Tibial nerve (tissue), 4 donors: ENCODE measurements at places on chromosomes 1 and 21.

DNA sequence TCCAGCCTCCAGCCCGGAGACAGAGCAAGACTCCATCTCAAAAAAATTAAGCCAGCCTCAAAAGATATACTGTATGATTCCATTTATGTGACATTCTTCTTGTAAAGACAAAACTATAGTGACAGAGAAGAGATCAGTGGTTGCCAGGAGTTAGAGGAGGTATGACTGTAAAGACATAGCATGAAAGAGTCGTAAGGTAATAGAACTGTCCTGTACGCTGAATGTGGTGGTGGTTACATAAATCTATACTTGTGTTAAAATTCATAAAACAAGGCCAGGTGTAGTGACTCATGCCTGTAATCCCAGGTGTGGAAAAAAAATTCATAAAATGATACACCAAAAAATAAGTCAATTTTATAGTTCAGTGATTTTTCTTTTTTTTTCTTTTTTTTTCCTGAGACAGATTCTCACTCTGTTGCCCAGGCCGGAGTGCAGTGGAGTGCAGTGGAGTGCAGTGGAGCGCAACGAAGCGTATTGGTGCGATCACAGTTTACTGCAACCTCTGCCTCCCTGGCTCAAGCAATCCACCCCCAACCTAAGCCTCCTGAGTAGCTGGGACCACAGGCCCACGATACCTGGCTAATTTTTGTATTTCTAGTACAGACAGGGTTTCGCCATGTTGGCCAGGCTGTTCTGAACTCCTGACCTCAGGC, 84.9 kb upstream of the CXADR start:
- no peaks in the 10 kb centered on the region for H3K27me3 ChIP-seq
- no peak for DNase-seq
- no peak overlapping the region for H3K27ac ChIP-seq

DNA sequence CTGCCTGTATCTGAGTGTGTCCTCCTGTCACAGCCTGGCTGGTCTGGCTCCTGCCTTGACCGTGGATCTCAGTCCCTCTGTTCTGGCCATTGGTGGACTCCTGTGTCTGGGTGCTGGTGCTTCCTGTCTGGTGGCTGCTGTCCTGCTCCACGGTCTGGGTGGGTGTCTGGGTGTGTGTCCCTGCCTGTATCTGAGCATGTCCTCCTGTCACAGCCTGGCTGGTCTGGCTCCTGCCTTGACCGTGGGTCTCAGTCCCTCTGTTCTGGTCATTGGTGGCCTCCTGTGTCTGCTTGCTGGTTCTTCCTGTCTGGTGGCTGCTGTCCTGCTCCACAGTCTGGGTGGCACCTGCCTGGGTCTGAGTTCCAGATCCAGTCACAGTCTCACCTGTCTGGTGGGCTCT, 4.0 kb downstream of the CRNN start:
- H3K4me3 ChIP-seq, result no peak overlapping the region
- no peaks in the 10 kb centered on the region for H3K27me3 ChIP-seq
- H3K27ac ChIP-seq, result no peak overlapping the region
- H3K4me1 ChIP-seq, result peaks cover 6% of the 10 kb centered on the region
- no peaks in the 10 kb centered on the region for H3K36me3 ChIP-seq

DNA sequence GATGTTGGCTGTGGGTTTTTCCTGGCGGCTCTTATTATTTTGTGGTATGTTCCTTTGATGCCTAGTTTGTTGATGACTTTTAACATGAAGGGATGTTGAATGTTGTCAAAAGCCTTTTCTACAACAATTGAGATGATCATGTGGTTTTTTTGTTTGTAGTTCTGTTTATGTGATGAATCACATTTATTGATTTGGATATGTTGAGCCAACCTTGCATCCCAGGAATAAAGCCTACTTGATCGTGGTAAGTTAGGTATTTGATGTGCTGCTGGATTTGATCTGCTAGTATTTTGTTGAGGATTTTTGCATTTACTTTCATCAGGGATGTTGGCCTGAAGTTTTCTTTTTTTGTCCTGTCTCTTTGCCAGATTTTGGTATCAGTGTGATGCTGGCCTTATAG, 28.5 kb downstream of the CD55 start:
- H3K36me3 ChIP-seq, result peaks cover 56% of the 10 kb centered on the region
- no peak for DNase-seq
- no peaks in the 10 kb centered on the region for H3K4me1 ChIP-seq
- H3K4me3 ChIP-seq, result no peak overlapping the region

- peak overlapping the region; percentile 13 for H3K27ac ChIP-seq
- DNase-seq, result no peak
- H3K36me3 ChIP-seq, result no peaks in the 10 kb centered on the region
- no peaks in the 10 kb centered on the region for H3K27me3 ChIP-seq
- H3K4me1 ChIP-seq, result peaks cover 45% of the 10 kb centered on the region
These were observed 3.3 kb downstream of the USP24 start for GRCh38 chr1:55211863-55212262.

DNA sequence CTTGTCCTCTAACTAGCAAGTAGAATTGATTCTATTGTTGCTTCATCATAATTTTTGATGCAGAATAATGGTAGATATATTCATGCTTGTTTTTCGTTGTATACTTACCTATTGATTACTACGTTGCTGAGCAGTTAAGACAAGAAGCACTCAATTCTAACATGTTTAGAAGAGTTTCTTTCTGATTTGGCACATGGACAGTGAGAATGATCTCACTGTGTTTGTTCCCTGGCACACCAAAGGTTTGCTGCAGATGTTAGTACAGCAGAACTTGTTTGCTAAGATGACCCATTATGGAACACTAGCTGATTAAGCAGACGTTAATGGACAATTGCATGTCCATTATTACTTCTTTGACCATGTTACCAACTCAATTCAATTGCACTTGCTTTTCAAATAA, 184.7 kb upstream of the SGIP1 start:
- no peak for DNase-seq
- no peaks in the 10 kb centered on the region for H3K4me1 ChIP-seq
- no peaks in the 10 kb centered on the region for H3K36me3 ChIP-seq
- H3K27me3 ChIP-seq, result no peaks in the 10 kb centered on the region
- H3K4me3 ChIP-seq, result no peak overlapping the region
- H3K27ac ChIP-seq, result peak overlapping the region; percentile 85

- H3K4me3 ChIP-seq, result no peak overlapping the region
- no peak overlapping the region for H3K27ac ChIP-seq
- H3K27me3 ChIP-seq, result no peaks in the 10 kb centered on the region
- DNase-seq, result no peak
- H3K4me1 ChIP-seq, result no peaks in the 10 kb centered on the region
- H3K36me3 ChIP-seq, result no peaks in the 10 kb centered on the region
These were observed 45.1 kb upstream of the COP1 start for GRCh38 chr1:176252191-176252590.

DNA sequence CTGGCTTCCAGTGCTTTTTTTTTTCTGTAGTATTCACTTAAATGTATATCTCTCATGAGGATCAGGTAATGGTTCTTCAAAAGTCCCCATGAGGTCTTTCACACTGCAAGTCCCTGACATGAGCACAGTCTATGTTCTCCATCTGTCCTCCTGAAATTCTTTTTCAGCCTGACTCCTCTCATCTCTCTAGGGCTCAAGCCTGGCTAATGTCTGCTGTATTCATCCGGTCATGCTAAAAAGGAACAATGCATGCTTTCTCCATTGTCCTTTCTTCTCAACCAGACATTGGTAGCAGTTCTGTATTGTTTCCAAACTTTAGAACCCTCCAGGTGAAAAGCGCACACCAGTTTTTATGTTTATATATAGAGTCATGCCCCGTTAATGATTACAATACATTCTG, 368.3 kb upstream of the OLFM3 start:
- H3K27me3 ChIP-seq, result no peaks in the 10 kb centered on the region
- DNase-seq, result no peak
- H3K4me1 ChIP-seq, result no peaks in the 10 kb centered on the region

DNA sequence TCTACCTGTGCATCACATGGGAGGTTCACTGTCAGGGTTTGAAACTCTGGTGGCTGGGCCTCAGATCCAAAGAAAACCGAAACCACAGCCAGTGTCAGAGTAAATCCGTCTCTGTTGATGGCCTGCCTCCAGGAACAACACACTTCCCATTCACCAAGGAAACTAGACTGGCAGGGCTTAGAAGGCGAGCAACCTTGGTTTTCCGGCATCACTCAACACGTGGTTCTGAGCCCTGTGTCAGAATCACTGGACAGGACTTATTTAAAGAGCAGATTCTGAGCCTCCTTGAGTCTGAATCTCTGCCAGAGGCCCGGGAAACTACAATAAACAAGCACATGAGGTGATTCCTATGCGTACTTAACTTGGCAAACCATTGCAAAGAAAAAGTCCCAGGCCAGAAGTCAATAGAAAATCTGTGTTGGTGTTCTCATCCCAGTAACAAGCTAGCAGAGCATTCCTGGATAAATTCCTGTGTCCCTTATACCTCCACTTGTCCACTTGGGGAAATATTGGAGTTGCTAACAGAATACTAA, 70.0 kb downstream of the KCTD3 start:
- H3K4me1 ChIP-seq, result peaks cover 16% of the 10 kb centered on the region
- DNase-seq, result peak; percentile 40
- no peak overlapping the region for H3K4me3 ChIP-seq
- no peaks in the 10 kb centered on the region for H3K36me3 ChIP-seq
- no peaks in the 10 kb centered on the region for H3K27me3 ChIP-seq

DNA sequence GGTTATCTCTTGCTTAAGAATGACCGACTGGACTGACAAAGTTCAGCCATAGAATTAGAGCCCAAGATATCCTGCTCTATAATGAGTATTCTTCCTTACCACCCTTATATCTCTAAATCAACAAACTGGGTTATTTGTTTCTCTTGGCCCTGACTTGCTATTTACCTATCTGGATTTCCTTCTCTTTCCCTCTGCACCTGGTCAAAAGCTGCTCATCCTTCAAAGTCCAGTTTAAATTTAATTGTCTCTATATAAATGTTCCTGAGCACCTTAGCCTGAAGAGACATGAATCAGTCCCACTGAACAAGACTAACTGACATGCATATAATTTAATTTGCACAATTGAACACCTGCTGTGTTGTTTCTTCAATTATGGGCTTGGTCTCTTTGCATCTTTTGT, 127.1 kb upstream of the KCNJ15 start:
- no peaks in the 10 kb centered on the region for H3K36me3 ChIP-seq
- H3K27me3 ChIP-seq, result no peaks in the 10 kb centered on the region
- H3K4me1 ChIP-seq, result no peaks in the 10 kb centered on the region
- H3K4me3 ChIP-seq, result no peak overlapping the region

DNA sequence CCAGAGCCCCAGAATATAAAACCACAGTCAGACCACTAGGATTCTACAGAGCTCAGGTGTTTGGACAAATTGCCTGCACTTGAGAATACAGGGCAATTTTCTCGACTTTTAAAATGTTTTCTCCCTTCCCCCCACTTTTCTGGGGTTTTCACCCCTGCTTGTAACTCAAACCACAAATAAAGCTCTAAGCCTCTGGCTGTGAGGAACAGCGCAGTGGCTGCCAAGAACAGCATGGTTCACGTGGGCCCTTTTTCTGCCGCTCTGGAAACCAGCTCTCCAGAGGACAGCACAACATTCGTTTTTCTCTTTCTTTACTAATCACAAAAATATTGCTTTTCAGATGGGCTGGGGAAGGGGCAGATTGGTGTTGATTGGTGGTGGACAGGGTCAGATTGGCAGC, 102.2 kb upstream of the JUN start:
- peaks cover 46% of the 10 kb centered on the region for H3K4me1 ChIP-seq
- no peaks in the 10 kb centered on the region for H3K36me3 ChIP-seq
- H3K27me3 ChIP-seq, result no peaks in the 10 kb centered on the region
- DNase-seq, result peak; percentile 62
- H3K4me3 ChIP-seq, result no peak overlapping the region

DNA sequence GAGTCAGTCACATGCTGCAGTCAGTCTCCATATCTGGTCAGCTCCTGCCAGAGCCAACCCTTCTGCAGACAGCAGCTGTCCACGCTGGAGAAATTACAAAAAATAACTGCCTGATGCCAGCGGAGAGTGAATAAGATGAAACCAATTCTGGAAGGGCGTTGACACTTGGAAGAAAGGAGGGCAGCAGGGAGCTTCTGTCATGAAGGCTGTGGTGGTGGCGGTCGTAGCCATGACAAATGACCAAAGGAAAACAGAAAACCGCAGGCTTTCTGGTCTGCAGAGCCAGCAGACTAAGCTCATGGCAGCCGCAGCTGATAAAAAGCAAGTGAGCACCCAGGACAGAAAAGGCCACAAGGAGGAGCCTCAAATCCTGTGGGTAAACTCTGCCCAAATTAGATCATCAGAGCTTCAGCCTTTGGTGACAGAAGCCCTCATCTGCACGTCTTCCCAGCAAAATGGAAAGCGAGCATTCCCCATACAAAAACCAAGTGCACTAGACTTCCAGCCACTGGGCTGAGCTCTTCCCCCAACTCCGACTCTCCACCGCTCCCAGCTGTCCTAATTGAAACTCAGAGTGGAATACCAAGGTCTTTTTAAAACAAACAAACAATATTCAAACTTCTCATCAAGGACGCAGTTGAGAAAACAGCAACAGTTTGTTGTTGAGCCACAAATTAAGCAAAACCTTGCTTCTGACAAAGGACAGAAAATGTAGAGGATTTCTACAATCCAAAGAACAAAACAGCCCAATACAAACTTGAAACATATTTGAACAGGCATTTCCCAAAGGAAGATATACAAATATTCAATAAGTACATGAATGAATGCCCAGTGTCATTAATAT, 28.7 kb downstream of the RSPH1 start:
- H3K36me3 ChIP-seq, result no peaks in the 10 kb centered on the region
- H3K4me3 ChIP-seq, result no peak overlapping the region
- no peaks in the 10 kb centered on the region for H3K27me3 ChIP-seq
- DNase-seq, result no peak
- H3K27ac ChIP-seq, result no peak overlapping the region

- H3K4me1 ChIP-seq, result no peaks in the 10 kb centered on the region
- H3K27ac ChIP-seq, result no peak overlapping the region
- no peaks in the 10 kb centered on the region for H3K36me3 ChIP-seq
- DNase-seq, result no peak
These were observed 117.2 kb downstream of the DMRTB1 start for GRCh38 chr1:53576381-53576801.
